ENCODE measurements at places on chromosomes 4 and X.

DNA sequence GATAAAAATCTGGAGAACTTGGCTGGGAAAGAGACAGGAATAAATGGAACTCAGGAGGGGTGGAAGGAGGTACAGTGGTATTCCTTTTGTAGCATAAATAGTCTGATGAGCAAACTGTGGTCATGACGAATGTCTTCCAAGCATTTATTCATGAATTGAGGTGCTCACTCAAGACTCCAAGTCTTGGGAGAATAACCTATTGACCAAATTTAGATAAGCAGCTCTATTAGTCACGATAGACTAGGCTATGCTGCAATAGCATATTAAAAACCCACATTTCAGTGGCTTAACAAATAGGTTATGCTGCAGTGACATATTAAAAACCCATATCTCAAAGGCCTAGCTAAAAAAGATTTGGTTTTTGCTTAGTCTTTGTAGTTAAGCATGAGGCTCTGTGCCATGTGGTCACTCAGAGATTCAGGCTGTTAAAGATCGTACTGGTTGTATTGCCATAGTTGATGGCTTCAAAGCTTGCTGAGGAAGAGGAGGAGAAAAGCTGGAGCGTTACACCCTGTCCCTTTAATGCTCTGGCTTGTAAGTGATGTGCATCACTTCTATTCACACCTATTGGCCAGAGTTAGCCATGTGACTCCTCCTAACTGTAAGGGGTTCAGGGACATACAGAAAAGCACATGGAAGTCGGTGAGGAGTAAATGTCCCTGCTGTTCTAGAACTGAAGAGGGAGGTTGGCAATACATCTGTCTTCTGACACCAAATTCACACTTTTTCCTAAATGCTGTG lies 24.5 kb upstream of the CCDC149 start:
- no peak for DNase-seq

GRCh38 chr4:148044912-148045352 lies 313.0 kb downstream of the ARHGAP10 start:
- DNase-seq = no peak

GRCh38 chr4:6435010-6435409 lies 37.4 kb downstream of the PPP2R2C start:
- DNase-seq = no peak

GRCh38 chr4:164874789-164875188 lies 2.2 kb upstream of the APELA start:
- no peak for DNase-seq

DNA sequence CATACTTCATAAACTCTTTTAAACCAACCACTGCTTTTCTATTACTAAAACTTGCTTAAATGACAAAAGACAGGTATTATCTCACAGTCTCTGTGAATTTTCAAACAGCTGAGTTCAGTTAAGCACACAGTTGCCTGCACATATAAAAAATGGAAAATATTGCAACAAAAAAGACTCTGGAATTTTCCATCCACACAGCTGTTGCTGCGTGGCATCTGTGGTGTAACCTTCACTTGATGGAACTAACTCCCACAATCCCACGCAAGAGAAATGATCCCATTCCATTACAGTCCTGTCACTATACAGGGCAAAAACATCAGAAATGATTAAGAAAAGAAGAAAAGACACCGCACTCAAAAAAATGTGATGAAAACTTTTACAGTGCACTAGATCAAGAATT lies 149.8 kb upstream of the TBL1X start:
- DNase-seq = no peak

- DNase-seq = no peak
Measured at GRCh38 chr4:153798420-153798819, 9.5 kb upstream of the SFRP2 start.

- no peak for DNase-seq
Measured at GRCh38 chr4:140652601-140653000, 83.8 kb upstream of the UCP1 start.

DNA sequence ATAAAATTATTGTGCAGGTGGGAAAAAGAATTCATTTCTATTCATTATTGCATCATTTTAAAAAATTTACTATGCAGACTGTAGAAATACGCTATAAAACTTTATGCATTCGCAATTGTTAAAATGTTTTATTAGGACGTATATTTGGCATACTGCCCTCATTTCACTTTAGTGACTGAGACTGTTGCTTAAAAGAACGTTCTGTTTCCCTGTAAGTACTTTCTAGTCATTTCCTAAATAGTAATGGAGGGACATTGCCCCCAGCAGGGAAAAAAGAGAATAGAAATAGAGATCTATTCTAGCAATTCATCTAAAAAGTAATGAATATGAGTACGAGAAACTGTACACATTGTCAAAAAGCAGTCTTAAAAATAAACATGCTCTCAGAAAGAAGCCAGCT lies 1295.8 kb upstream of the TENM3 start:
- DNase-seq = no peak

DNA sequence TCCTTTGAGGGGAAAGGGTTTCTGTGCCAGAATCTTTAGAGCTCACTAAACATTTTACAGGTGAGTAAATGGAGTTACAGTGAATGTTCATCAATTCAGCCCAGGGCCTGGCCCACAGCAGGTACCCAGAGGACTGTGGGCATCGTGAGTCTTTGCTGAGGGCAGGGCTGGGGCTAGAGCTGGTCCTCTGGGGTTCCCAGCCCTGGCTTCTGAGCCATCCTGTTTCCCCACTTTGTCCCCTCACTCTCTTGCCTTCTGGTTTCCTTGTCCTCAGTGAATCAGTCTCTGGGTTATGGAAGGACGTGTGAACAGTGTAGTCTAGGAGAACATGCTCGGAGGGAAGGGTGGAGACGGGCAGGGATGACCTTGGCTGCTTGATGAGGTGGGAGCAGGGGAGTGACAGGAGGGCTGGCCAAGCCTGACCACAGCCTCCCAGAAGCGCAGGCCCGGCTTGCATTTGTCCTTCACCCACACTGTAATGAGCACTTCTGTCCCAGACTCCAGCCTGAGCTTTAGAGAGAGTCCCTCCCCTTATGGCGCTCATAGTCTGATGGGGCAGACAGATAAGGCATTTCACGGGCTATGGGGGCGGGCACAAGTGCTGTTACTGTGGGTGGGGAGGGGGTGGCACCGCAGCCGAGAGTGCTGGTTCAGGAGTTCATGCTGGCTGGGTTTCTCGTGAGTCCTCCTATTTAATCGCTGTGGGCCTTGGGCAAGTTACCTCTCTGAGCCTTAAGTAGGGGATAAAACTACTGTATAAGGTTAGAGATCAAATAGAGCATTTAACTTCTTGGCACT lies 17.3 kb downstream of the TBC1D14 start:
- peak; percentile 73 for DNase-seq

GRCh38 chr4:185467991-185468390 lies 3.5 kb downstream of the CCDC110 start:
- no peak for DNase-seq

DNA sequence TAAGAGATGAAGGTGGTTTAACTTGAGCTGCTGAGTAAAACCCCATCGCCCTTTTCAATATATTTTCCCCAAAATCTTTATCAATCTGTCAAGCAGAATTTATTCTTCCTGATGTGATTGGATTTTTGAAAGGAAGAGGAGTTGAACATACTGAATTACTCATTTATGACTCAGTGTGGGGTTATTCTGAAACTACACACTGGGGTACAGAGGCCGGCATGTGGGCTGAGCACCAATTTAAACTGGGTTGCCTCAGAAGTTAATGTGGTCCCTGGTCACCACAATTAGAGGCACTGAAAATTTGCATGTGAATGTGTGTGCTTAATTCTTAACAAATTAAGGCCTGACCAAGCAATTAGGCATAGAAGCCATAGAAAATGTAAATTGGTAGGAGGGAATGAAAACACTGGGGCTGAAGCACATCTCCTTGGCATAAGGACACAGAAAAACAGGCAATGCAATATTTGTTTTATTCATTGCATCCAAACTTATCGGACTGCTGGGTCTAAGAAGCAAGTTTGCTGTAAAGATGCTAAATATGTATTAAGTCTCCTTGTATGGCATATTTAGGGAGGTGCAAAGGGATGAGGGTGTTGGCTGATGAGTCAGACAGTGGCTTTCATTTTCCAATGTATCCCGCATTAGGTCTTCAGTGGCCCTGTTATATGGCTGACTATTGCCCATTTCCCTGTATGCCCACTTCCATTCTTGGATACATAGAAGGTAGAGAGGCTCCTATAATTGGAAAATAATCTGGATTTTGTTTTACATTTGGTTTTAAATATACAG lies 170.9 kb downstream of the IL15 start:
- no peak for DNase-seq

DNA sequence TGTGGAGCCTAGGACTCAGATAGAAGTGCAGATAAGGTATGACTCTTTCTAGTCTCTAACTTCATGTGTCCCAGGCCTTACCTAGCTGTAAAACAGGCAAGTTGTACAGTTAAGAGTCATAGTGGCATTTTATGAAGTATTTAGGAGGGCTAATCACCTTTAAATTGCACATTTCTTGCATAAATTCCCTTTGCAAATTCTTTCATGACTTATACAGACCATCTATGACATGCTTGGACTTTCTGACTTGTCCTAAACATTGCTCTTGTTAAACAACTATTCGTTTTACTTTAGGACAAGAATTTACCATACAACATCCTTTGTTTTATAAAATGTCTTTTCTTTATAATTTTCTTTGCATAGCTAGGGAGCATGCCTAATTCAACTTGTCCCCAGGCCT lies 7.8 kb upstream of the RRAGB start:
- no peak for DNase-seq

GRCh38 chrX:123357941-123358340 lies 173.9 kb downstream of the GRIA3 start:
- no peak for DNase-seq

DNA sequence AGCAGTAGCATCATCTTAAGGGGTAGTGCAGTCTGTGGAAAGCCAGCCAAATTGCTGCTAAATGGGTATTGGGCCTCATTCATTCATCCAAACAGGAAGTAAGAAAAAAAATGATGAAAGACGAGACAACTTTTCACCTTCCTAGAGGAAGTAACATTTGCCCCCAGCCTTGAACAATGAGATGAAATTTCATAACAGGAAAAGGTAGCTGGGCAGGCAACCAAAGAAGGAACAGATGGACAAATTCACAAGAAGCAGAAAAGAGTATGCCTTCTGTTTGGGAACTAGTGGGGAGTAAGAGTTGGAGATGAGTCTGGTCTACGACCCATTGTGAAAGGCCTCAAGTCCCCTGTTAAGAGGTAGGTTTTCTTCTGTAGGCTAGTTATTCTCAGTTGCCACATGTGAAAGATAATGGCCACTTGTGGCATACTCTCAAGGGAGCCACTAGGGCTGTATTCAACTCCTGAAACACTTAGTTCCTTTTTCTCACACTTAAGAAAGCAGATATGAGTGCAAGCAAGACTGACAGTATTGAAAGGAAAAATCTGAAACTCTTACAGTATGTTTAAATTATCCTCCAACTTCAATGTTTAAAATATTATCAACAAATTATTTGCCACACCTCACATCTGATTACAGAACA lies 190.4 kb downstream of the AR start:
- no peak for DNase-seq

DNA sequence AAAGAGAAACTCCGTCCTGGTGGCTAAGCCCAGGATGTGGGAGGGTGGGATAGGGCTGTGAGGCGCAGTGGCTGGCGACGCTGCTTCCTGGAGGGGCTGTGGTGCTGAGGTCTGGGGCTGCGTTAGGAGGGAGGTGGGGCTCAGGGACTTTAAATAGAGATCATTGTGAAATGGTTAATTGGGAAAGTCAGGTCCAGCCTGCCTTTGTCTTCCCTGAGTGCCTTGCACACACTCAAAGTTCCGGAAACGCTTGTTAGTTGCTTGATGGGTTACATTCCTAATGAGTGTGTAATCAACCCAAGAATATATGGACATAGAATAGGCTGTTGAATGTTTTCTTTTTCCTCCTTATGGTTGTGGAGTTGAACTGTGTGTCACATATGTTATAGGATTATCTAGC lies 55.7 kb upstream of the CLDN34 start:
- DNase-seq = no peak

GRCh38 chrX:109775386-109775785 lies 42.3 kb upstream of the ACSL4 start:
- no peak for DNase-seq

DNA sequence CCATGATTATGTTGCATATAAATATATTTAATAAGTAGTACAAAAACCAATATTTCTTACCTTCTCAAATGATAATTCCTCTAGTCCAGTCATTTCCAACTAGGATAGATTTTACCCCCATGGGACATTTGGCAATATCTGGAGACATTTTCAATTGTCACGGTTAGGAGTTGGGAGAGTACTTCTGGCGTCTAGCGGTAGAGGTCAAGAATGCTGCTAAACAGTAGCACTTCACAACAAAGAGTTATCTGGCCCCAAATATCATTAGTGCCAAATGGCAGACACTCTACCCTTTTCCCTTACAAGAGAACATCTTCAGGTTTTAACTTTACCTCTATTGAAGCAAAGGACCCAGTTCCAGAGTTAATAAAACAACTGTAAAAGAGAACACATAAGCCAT lies 168.1 kb downstream of the FAT4 start:
- DNase-seq = no peak

DNA sequence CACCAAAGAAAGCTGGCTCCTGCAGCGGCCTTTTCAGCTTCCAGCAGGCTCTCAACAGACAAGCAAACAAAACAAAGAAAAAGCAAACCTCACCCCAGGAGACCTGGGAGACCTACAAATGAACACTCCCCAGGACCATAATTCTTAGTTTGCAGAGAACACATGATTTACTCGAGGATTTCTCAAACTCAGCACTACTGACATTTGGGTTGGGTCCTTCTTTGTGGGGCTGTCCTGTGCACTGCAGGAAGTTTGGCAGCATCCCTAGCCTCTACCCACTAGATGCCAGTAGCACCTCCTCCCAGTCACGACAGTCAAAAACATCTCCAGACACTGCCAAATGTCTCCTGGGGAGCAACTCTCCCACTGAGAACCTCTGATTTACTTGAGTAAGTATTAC lies 21.9 kb downstream of the APOO start:
- DNase-seq = no peak

DNA sequence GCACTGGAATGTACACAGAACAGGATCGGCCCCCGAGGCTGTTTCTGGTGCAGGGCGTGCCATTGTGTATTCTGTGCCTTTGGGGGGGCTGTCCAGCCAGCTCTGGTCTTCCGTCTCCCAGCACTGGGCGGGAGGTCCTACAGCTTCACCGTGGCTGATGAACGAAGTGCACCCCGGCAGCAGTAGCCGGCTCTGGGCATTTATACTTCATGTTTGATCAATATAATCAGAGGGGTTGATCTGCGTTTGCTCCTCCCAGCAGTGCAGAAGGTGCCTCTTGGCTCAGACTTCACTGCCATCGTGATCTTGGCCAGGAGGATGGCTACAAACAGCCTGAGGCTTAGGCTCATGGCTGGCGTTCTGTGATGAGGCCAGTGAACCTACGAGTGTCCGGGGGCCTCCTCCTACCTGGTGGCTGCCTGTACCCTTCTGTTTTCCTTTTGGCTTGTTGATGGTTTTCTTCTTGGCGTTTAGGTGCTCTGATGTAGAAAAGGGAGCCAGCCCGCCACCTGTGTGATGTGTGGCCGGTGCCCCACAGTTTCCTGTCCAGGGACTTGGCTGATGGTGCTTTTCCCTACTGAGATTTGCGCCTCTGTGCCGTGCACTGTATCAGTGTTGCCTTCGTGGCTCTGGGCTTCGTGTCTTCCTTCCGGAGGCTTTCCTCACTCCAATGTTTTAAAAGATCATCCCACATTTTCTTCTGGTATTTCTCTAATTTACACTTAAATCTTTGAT lies 31.2 kb upstream of the HGFAC start:
- DNase-seq = no peak

GRCh38 chr4:47118192-47118929 lies 87.0 kb downstream of the GABRB1 start:
- DNase-seq = no peak
